ENCODE measurements at places on chromosomes 11 and 22.

GRCh38 chr11:96905143-96905542, 515.3 kb downstream of the JRKL start:
- DNase-seq: no peak

GRCh38 chr11:83568516-83568915, 282.3 kb upstream of the CCDC90B start:
- DNase-seq: no peak

DNA sequence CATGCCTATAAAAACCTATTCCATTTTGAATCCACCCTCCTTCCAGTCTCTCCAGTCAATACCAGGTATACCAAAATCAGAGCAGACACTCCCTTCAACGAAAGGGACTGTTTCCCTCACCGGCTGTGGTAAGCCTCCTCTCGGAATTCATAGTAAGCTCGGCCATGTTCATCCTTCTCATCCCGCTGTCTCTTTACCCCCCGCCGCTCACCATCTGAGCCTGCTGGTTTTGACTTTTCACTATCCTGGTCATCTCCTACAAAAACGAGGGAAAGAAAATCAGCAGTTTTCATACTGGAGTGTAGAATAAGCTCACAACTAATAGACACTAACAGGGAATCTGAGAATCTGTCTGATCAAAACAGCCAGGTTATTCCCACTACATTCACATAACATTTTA, 3.1 kb downstream of the HNRNPUL2 start:
- DNase-seq: no peak

DNA sequence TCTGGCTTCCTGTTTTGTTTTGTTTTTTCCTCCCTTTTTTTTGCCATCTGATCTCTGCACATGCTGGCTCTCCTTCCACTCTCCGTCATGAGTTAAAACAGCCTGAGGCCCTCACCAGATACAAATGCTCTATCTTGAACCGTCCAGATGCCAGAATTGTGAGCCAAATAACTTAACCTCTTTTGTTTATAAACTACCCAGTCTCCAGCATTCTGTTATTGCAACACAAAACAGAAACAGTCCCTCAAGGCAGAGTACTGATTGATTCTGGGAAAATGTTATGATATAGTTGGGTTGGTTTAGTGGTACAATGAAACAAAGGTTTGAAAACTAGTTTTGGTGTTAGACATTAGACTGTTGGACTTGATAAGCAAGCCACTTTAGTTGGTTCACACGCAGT, 1390.0 kb upstream of the RAG2 start:
- DNase-seq: no peak

GRCh38 chr11:47991266-47991830, 11.0 kb downstream of the PTPRJ start:
- DNase-seq: no peak

Measured in stimulated activated CD8-positive, alpha-beta memory T cell treated with anti-CD3 and anti-CD28 coated beads, Interleukin-4, amount 100 ng/mL, for 4 hours (primary cell).